ENCODE measurements at places on chromosomes 5 and 9.

DNA sequence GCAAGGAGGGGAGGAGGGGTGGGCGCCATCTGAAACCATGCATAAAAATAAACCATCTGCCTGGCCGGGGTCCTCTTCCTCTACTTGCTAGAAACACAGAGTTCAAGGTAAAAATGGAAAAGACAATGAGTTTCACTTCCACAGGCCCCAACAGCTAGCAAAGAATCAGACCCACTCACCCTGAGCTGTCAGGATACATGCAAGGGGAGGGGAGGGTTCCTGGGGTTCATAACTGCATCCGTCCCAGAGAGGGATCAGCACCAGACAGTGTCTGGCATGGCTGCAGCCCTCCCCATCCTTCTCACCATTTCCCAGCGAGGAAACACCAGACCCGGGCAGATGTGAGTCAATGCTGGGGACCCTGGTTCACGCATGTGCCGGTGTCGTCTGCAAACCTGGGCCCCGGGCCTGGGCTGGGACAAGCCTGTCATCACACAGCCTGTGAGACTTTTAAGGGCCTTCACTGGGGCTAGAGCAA is 55.4 kb downstream of the SEMA4D start:
- DNase-seq = no peak

DNA sequence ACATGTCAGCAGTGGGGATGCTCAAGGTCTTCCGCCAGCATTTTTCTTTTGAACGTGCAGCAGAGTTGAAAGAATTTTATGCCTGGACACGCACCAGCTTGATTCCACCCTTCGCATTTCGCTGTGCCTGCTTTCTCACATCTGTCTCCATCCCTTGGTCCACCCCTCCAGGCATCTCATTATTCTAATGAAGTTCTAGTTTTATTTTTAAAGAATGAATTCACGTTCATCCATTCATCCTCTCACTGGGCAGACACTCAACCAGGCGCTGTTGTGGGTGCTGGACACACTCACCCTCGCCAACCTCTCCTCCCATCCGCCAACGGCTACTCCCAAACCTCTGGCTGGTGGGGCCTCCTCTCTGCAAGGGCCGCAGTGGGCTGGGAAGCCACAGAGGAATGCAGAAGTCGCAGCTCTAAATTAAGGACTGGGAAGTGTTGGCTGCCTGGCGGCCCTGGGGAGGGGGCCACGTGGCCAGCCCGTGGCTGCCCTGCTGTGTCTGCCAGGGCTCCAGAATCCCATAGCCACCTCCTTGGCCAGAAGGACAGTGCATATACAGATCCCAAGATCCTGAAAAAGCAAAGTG is 6.7 kb downstream of the SUSD3 start:
- DNase-seq = no peak

DNA sequence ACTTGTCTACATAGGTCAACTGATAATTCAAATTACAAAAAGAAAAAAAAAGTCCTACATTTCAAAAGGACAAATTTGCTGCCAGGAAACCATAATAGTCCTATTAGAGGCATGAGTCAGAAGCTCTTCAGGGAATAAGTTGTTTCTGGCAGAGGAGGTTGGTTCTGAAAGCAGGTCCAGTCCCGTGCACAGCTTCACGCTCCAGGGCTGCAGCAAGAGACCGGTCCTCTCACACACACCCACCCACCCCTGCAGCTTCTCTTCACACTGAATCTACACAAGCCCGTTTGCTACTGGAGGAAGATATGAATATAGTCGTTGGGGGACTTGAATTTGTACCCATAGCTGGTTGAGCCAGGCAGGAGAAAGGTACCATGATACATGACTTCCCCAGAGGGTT is 36.9 kb upstream of the SLC1A3 start:
- no peak for DNase-seq

GRCh38 chr5:118366429-118366828 is 621.9 kb downstream of the DTWD2 start:
- no peak for DNase-seq

Data from activated CD8-positive, alpha-beta memory T cell treated with anti-CD3 and anti-CD28 coated beads, Interleukin-2, amount 50 U/mL, for 48 hours (primary cell).